ENCODE measurements at places on chromosomes 11 and 22.
A peak's percentile ranks its signal among the peaks of the same experiment; 100 is the strongest.

GRCh38 chr11:110972640-110973039 lies 260.4 kb upstream of the ARHGAP20 start:
- no peak for DNase-seq

DNA sequence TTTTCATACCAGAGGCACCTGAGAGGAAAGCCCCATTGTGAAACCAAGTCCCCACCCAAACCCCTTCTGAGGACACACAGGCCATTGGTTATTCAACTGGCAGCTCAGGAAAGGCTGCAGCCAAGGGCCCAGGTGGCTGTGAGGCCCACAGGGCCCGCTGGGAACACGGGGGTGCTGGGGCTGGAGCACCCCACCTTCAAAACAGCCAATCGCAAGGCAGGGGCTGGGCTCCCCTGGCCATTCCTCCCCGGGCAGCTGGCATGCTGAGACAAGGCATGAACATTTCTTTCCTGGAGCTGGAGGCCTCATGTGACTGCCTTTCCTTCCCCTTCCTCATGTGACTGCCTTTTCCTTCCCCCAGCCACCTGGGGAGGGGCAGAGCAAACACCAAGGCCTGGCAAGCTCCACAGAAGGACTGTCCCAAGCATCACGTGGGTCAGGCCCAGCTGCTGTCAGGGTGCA lies 76.9 kb downstream of the PIWIL3 start:
- DNase-seq = no peak

DNA sequence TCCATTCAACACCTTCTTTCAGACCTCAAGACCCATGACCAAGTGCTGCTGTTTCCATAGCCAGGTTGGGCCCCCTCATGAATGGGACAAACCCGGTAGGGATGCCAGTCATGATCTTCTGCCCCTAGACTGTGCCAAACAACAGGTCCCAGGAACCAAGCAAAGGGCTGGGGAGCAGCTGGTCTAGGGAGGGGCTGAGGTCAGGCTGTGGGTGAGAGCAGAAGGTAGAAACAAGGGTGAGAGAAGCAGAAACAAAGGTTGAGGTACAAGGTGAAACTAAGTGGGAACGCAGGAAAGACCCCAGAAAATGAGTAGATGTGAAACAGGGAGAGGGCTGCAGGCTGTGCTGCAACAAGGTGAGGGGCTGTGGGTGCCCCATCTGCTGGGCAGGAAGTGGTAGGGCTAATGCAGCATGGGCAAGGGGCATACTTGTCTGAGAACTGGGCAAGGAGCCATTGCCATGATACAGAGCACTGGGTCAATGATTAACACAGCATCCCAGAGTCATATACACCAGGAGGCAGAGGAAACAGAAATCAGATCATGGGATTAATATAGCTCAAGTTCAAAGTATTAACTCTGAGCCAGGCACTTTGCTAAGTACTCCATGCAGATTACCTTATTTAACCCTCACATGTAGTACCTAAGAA lies 45.9 kb downstream of the SLC1A2 start:
- DNase-seq = no peak

DNA sequence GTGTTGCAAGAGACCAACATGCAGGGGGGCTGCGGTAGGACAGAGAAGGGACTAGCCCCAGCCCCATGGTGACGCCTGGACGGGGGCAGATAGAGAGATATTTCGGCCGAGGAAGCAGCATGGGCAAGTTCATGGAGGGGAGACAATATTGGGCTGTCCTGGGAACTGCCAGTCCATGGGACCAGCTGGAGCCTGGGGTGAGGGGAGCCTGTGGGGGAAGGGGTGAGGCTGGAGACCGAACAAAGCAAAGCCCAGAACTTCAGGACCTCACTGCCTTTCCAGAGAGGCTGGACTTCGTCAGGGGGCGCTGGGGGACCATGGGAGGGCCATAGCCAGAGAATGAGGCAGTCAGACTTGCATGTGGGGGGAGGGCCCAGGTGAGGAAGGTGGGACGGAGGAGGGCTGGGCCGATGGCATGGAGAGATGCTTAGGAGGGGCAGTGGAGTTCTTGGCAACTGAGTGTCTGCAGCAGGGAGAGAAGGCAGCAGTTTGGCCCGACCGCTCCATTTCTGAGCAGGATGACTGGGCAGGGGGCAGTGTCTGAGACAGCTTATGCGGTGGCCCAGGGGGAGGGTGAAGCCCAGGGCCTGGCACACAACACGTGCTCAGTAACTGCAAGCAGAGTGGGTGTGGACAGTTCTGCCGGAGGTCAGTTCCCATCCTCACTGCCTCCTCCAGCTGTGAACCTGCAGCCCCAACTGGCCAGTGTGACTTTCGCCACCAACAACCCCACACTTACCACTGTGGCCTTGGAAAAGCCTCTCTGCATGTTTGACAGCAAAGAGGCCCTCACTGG lies 712 bp downstream of the UPK3A start:
- DNase-seq = no peak

DNA sequence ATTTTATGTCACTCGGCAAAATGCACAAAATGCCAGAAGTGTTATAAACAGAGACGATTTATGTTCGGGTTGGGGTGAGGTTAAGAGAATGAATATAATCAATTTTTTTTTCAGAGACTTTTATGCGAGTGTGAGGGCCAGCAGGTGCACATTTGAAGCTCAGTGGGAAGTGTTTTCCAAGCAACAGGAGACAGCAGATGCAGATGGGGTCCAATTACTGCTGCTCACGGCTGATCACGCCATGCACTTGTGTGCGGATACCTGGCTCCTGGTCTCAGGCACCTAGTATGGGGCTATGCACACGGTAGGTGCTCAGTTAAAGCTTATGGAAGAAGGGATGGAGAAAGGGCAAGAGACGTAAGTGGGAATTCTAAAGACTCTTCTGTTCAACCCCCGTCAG lies 249.1 kb downstream of the MIAT start:
- no peak for DNase-seq

GRCh38 chr22:19998991-19999820 lies 17.4 kb downstream of the ARVCF start:
- DNase-seq = no peak

DNA sequence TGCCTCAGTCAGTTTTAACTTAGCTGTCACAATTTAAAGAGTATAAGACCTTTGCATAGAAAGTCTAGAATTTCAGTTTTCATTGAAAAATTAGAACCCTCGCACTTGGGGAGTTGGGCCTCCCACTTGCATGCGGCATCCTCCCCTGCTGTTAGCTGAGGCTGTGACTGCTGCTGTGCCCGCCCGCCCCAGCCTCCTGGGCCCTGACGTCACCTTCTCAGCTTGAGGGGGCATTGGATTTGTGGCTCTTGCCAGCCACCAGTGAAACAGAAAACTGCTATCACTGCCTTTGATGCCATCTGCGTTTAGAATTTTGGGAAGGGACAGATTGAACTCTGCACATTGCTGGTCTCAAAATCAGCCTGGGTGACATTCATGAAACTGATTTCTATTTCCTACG lies 108.7 kb downstream of the CTTN start:
- no peak for DNase-seq

DNA sequence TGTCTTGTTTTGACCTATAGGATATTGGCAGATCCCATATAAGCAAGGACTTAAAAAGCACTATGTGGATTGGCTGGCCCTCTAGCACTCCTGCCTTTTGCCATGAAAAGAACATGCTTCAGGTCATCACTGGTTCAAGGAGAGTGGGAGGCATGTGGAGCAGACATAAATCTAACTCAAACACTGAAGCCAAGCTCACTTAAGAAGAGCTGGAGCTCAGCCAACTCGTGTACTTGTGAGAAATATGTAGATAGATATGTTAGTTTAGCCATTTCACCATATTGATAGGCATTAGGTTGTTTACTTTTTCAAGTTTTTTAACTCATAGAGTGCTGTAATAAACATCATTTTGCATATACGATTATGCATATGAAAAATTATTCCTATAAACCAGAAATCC lies 19.9 kb upstream of the BBOX1 start:
- DNase-seq = no peak

- DNase-seq = no peak
These were observed 113.5 kb downstream of the SOX6 start for GRCh38 chr11:16242806-16243205.

DNA sequence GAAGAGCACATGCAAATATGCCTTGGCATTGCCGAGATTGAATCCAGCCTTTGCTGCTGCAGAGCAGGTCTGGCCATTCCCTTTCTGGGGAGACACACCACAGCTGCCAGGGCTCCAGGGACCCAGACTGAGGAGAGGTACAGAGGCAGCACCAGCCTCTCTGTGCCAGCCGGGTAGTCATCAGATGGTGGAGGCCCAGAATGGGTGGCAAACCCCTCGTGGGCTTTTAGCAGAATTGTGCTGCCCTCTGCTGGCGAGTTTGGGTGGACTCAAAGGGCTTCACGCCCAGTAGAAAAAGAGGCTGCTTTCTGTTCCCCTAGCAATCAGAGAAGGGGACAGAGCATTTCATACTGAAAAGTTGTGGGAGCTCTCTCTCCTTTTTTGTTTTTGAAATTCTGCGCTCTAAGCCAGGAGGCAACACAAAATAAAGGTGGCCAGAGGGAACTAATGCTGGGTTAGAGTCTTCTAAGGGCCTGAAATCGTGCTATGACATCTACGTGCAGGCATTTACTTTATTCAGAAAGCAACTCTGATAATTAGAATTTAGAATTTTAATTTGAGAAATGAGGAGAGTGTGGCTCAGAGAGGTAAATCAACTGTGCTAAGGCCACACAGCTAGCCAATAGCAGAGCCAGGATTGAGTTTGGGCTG lies 158.8 kb upstream of the NAV2 start:
- DNase-seq = peak; percentile 86
